Stimulated activated CD4-positive, alpha-beta T cell treated with anti-CD3 and anti-CD28 coated beads, Interleukin-15, amount 100 ng/mL, for 48 hours (primary cell): ENCODE measurements at places on chromosomes 5 and 9.

- DNase-seq, result no peak
These were observed 115.6 kb downstream of the RPS23 start for GRCh38 chr5:82162573-82162972.

DNA sequence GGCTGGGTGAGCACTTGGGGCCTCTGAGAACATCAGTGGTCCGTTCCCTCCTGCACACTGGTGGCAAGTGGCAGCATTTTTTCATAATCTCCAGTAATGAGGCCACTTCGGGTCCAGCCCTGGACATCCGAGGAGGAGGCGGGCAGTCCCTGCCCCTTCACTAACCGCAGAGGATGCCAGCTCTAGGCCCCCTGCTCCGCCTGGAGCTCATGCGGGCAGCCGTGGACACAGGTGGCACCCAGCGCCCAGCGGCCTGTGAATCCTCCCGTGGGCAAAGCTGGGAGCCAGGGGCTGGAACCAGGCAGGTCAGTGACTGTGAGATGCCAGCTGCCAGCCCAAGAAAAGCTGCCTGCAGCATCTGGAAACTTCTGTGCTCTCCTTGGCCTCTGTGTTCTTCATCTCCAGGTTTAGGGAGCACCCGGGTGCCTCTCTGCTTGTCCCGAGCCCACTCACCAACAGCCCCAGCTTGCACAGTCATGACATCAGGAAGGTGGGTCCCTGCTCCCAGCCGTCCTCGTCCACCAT lies 92.4 kb downstream of the KCNT1 start:
- no peak for DNase-seq

GRCh38 chr5:157828105-157828943 lies 30.6 kb downstream of the CLINT1 start:
- DNase-seq, result no peak

- DNase-seq, result no peak
These were observed 112.7 kb upstream of the ITGA1 start for GRCh38 chr5:52674815-52675545.

GRCh38 chr9:34328500-34328986 lies 525 bp downstream of the KIF24 start:
- no peak for DNase-seq

DNA sequence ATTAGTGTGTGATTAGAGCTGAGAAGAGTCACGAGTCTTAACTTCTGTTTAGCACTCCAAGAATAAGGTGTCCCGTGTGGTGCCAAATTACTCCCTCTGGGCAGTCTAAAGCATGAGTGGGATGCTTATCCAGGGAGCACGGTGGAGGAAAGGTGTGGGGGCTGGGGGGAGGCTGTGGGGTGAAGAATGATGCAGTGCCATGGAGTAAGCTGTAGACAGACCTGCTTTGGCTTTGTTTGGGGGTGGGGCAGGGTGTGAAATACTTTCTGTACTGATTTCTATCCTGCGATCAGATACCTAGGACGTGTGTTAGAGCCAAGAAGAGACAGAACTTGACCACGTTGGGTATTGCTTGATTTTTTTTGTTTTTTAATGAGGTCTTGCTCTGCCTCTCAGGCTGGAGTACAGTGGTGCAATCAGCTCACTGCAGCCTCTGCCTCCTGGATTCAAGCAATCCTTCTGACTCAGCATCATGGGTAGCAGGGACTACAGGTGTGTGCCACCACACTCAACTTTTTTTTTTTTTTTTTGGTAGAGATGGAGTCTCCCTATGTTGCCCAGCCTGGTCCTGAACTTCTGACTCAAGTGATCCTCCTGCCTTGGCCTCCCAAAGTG lies 232.8 kb downstream of the MAN2A1 start:
- DNase-seq, result no peak

- DNase-seq, result no peak
These were observed 69.0 kb downstream of the CDC14B start for GRCh38 chr9:96550659-96551058.

- DNase-seq, result no peak
These were observed 21.9 kb upstream of the FSD1L start for GRCh38 chr9:105425816-105426433.

DNA sequence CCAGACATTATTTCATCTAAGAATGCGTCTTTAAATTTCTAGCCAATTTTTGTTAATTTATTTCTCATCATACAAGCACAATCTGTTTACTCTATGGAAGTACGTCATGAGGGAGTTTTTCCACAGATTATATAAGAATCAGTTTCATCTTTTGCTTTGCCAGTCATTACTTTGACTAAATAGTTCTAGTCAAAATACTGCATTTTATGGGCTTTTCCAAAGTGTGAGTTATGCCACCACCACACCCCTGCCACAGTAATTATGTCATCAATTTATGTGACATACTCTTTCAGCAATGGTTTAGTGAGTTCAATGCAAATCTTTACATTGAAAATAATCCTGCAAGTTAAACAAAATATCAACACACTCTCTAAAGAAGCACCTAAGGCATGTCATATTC lies 2.0 kb downstream of the RIMOC1 start:
- DNase-seq, result no peak

DNA sequence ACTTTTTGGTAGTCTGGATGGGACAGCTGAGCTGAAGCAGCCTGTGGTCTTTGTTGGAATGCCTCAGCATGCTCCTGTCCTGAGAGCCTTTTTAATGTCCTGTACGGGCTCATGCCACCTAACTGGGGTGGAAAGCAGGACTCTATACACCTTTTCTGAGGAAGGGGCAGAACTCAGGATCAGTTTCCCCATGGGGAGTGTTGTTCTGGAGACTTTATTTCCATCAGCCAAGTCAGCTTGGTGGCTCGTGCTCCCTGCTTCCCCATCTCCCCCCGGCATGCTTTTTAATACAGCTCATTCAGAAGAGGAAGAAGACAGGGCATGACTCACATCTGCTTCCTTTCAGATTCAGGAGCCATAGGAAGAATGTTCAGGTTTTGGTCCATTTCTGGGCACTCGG lies 5.1 kb upstream of the SEPTIN8 start:
- no peak for DNase-seq

- no peak for DNase-seq
These were observed 19.1 kb downstream of the TGFBI start for GRCh38 chr5:136047858-136048257.

DNA sequence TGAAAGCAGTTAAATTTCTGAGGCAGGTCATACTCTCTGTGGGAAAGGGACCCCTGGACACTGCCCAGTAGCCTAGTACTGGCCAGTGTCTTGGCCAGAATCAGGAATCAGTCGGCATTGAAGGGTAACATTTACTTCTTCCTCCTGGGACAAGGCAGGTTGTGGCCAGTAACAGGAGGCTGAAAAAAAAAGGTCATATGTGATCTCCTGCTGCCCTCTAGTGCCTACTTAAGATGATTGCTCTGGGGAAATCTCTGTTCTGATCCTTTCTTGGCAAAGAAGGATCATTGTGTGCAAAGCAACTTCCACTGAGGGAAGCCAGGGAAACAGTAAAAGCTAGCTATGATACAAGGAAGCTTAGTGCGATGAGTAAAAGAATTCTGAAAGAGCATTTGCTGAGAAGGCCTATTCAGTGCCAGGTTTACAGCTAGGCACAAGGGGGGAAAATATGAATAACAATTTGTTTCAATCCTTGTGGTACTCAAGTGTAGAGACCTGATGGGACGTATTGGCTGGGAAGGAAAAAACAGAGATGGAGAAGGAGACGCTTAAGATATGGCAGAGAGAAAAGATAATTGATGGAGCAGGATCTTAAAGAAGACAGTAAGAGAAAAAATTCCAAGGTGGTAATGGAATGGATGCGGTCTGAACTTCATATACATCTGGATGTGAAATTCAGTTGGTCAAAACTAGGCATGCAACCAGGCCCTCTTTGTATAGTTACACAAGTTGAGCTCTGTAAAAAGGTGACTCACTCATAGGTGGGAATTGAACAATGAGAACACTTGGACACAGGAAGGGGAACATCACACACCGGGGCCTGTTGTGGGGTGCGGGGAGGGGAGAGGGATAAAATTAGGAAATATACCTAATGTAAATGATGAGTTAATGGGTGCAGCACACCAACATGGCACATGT lies 25.8 kb upstream of the TRIM32 start:
- no peak for DNase-seq

- peak; percentile 59 for DNase-seq
These were observed 583 bp downstream of the DIAPH1 start for GRCh38 chr5:141618030-141618803.

DNA sequence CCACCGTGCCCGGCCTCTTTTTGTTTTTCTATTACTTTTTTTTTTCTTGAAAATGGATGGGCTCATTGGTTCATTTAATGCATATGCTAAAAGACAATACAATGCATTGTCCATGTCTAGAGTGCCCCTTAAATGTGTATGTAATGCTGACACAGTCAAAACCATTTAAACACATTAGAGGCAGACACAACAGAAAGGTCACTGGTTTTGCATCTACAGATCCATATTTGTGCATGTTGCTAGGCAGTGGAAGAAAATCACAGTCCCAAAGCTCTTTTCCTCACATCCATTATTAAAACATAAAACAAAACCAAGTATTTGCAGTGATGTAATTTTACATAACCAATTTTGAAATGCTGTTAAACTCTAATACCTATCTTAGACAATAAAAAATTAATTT lies 389.0 kb downstream of the TAF11L14 start:
- no peak for DNase-seq

DNA sequence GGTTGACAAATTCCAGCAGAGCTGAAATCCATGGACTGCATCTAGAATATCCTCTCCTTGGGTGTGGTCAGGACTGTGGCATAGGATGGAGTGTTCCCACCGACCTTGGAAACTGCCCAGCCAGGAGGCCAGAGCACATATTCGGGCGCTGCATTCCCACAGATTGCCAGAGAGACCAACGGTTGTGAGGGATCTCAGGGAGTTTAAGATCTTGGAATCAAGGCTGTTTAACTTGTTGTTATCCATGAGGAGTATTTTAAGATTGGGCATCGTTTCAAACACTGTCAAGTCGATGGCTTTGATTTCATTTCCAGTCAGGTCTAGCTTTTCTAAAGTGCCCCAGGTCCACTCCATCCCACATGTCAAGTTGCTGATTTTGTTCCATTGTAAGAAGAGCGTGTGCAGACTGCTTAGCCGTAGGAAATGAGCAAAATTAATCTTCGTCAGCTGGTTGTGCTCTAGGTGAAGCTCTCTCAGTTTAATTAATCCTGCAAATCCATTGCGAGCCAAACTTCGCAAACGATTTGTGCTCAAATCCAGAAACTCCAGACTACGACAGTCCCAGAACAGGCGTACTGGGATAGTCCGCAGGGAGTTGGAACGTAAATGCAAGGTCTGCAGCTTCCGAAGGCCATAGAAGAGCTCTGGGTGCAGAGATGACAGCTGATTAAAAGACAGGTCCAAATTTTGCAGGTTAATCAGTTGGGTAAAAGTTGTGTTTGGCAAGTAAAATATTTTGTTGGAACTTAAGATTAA lies 1.5 kb downstream of the LRRTM2 start:
- no peak for DNase-seq

- DNase-seq, result no peak
These were observed 16.2 kb upstream of the GABBR2 start for GRCh38 chr9:98724810-98725530.

- no peak for DNase-seq
These were observed 142.9 kb downstream of the TRIO start for GRCh38 chr5:14286007-14286406.

GRCh38 chr9:27487128-27487640 lies 36.9 kb upstream of the IFNK start:
- no peak for DNase-seq

- no peak for DNase-seq
These were observed 27.0 kb upstream of the SLC22A5 start for GRCh38 chr5:132342291-132343180.

DNA sequence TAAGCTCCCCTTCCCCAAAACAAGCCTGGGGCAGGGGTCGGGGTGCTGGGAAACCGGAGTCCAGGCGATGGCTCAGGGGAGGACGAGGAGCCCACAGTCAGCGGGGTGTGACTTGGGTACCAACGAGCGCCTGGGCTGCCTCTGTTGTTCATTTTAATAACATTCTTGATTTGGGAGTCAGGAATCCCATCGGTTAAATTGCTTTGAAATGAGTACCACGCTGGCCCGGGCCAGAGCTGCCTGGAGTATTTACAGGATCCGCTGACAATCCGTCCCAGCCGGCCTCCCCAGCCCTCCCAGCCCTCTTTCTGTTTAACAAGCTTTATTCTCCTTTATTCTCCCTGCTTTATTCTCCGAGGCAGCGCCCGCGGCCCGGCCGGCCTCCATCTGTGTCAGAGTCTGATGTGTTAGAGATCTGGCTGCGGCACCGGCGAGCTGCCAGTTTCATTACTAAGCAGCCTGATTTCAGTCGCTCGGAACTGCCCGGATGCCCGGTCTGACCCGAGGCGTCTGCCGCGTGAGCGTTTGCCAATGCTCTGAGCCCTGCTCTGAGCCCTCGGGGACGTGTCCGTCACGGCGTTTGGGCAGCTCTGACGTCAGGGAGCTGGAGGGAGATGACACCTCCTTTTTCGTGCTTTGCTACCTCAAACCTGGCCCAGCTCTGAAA lies 16.5 kb upstream of the QRFP start:
- no peak for DNase-seq

- DNase-seq, result no peak
These were observed 141.3 kb upstream of the ALDH1B1 start for GRCh38 chr9:38251036-38251860.

DNA sequence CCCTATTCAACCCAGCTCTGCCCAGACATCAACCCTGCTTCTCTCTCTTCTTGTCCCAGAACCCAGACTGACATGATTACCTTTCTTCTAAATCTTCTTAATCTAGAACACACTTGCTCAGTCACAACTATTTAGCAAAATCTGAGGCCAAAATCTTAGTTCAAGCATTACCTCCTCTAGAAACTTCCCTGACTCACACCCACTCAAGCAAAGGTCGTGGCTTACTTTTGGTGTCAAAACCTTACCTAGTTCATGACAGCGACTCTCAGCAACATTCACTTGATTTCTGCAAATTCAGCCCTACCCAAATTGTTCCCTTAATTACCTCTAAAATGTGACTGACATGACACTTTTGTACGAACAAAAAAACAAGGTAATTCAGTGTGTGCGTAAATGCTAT lies 130.2 kb downstream of the TLE1 start:
- DNase-seq, result no peak

GRCh38 chr9:24545285-24545684 lies 412 bp downstream of the IZUMO3 start:
- no peak for DNase-seq

DNA sequence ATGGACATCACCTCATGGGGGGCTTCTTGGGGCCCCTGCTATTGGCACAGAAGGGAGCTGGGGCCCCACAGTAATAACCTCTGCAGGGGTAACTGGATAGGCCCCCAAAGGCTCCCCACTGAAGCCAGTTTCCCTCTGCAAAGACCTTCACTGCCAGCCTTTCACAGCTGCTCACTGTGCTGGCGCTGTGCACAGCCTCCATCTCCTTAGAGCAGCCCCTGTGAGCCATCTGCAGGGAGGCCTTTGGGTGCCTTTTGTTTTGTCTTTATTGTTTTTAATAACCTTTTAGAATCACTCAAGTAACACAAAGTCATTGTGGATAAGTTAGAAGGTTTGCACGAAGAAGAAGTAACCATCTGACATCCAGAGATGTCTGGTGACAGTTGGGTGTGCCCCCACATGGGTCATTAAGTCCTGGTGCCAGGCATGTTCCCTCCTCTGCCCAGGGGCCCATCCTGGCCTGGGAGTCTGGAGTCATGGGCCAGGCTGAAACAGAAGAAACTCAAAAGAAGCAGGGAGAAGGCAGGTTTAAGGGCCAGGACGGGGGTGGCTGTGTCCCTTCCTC lies 42.7 kb downstream of the NCS1 start:
- no peak for DNase-seq
